ENCODE measurements at places on chromosomes 11 and 22.

- no peak for DNase-seq
Observed at GRCh38 chr11:47979378-47980087, 826 bp upstream of the PTPRJ start.

GRCh38 chr22:50189184-50189848 lies 3.6 kb downstream of the TRABD start:
- DNase-seq = no peak

GRCh38 chr11:282630-283360 lies 4.6 kb downstream of the NLRP6 start:
- no peak for DNase-seq

DNA sequence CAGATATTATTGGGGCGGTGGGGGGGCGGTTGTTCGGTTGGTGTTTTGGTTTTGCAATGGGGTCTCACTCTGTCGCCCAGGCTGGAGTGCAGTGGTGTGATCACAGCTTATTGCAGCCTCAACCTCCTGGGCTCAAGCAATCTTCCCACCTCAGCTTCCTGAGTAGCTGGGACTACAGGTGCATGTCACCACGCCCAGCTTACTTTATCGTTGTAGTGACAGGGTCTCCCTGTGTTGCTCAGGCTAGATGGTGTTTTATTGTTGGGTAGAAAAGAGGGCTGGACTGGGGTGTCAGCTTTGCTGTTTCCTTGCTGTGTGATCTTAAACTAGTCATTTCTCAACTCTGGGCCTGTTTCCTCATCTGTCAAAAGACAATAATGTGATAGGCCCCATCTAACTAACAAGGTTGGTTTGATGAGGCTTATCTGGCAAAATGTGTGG lies 17.5 kb upstream of the MYH9 start:
- no peak for DNase-seq

- DNase-seq = no peak
Observed at GRCh38 chr22:44458044-44459020, 39.7 kb downstream of the RTL6 start.

- DNase-seq = no peak
Observed at GRCh38 chr11:133214646-133215045, 317.7 kb downstream of the OPCML start.
